ENCODE measurements at places on chromosomes 11 and 22.

- DNase-seq: no peak
Measured at GRCh38 chr22:38397189-38398085, 57.6 kb downstream of the KCNJ4 start.

- no peak for DNase-seq
Measured at GRCh38 chr11:61954106-61954850, 4.1 kb downstream of the BEST1 start.

DNA sequence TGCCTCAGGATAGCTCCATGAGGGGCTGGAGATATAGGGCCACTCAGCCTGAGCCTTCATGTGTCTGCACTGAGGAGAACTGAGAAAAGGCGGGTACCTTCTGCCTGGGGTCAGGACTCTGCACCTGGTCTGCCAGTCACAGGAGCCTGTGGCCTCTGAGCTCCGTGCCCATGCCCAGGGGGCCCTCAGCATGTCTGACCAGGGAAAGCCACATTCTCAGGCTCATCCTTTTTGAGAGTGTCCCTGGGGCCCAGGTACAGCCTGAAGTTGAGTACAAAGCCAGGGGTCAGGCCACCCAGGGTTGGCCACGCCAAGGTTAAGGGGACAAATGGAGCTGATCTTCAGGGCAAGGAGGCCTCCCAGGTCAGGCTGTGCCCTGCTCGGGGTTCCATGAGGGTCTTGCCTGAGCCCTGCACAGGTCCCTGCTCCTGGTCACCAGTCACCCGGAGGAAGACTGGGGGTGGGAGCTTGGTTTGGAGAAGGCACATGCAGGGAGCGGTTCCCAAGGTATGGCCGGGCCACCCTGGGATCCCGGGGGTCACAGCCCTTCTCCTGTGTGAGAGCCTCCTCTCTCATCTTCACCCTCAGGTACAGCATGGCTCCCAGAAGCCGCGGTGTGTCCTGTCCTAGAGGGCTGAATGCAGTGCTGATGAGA lies 6.0 kb downstream of the DENND6B start:
- DNase-seq: no peak

- DNase-seq: no peak
Measured at GRCh38 chr11:75589933-75590332, 27.9 kb downstream of the SERPINH1 start.

GRCh38 chr11:100734743-100735527 lies 47.8 kb downstream of the ARHGAP42 start:
- DNase-seq: no peak

- no peak for DNase-seq
Measured at GRCh38 chr11:64765851-64766665, 6.3 kb upstream of the PYGM start.

- DNase-seq: no peak
Measured at GRCh38 chr22:46058091-46058420, 81.1 kb upstream of the WNT7B start.

GRCh38 chr11:91209751-91210150 lies 986.9 kb upstream of the CHORDC1 start:
- DNase-seq: peak; percentile 28

DNA sequence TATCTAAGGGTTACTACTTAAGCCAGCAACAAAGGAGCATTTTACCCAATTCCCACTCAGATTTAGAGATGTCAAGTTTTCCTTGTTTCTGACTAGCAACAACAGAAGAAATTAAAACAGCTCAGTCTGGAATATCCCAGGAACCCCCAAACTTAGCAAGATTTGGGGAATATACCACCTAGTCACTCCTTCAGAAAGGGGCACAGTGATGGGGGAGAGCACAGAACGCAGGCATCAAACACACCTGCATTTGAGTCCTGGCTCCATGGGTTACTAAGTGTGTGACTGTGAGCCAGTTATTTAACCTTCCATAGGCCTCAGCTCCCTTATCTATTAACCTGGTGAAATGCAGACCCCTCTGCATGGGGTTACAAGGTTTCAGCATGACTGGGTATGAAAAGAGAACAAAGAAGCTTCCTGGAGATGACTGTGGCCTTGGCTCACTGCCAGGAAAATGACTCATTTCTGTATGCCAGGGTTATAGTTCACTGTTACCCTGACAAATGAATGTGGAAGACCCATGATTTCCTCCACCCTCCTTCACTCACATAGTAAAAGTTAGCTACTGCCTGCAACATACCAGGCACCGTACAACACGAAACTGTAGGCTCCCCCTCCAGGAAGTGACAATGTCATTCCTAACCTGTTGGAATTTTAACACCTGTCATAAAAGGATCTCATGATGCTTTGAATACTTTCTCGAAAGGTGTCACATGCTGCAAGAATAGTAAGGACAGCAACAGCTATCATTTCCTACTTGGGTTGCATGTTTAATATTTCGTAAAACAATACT lies 79.6 kb downstream of the ME3 start:
- peak; percentile 91 for DNase-seq

- DNase-seq: no peak
Measured at GRCh38 chr11:6206456-6207180, 1.3 kb downstream of the C11orf42 start.

DNA sequence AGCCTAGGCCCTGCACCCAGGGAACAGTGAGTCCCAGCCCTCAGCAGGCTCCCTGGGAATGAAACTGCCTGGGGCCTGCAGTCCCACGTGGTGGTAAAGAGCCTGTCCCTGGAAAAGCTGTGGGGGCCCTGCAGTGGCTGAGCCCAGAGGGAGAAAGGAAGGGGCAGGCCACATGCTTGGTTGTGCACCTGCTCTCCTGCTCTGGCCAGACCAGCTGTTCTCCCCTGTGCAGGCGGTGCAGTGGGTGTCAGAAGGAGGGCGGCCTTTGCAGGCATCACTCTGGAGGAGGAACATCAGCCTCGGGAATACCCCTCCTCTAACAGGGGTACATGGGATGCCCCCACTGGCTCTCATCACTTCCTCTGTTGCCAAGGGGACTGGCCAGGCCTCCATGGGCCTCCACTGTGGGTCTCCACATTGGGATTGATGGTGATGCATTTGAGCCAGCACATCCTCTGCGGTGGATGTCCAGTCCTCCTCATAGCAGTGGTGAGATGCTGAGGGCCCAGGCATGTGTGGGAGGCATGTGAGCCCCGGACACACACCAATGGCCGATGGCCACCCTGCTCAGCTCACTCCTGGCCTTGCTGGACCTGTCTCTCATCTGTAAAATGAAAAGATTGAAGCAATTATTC lies 690.4 kb downstream of the BRD1 start:
- DNase-seq: no peak

- DNase-seq: no peak
Measured at GRCh38 chr11:28274216-28274615, 166.0 kb downstream of the METTL15 start.

- no peak for DNase-seq
Measured at GRCh38 chr11:680970-681369, 14.1 kb downstream of the DEAF1 start.

- no peak for DNase-seq
Measured at GRCh38 chr11:111870522-111870885, 877 bp downstream of the ALG9 start.

GRCh38 chr11:96373826-96374225 lies 15.9 kb downstream of the CCDC82 start:
- DNase-seq: no peak

DNA sequence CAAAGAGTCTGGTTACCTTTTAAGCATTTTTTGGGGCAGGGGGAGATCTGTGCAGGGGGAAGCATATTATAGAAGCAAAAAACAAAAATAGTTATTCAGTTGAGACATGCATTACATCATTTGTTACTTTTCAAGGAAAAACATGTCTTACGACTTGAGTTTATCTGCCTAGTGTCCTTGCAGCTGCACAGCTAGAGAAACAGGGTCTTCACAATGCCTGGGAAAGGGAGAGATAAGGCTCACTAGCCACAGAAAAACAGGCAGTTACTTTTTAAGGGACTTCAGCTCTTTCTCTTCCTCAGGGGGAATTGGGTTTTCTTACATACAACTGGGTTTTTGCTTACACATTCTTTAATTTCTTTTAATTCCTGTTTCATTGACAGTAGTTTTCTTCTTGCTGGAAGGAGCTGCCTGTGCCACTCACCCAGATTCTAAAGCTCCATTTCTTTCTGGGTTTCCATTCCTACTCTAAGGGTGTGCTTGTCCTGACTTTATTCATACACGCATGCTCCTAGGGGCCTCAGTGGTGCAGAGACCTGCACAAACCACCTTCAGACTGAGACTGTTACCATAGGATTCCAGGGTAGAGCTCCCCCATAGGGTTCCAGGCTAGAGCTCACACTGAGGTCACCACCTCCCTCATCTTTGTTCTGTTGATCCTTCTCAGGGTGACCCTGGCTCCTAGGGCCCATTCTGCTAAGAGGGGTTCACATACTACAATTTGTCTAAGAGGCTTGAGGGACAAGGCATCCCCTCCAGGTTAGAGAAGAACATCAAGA lies 14.7 kb upstream of the UBQLNL start:
- no peak for DNase-seq

DNA sequence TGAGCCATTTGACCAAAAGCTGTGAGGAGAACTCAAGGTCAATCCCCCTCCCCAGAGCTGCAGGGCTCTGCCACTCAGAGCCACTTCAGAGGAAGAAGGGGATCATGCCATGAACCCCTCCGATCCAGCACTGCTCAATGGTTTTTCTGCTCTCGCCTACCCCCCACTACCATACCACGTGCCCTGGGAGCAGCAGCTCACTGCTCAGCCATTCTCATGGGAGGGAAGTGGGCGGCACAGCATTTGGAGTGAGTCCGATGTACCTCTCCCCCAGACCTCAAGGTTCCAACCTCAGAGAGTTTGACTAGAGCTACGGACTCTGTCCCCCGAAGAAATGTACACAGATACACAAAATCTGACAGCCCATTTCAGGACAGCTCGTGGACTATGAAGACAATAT lies 34.5 kb downstream of the AP1B1 start:
- DNase-seq: no peak

- DNase-seq: no peak
Measured at GRCh38 chr11:130161441-130162145, 2.0 kb downstream of the ST14 start.

- DNase-seq: peak; percentile 66
Measured at GRCh38 chr11:72483412-72484186, 49.3 kb upstream of the CLPB start.

DNA sequence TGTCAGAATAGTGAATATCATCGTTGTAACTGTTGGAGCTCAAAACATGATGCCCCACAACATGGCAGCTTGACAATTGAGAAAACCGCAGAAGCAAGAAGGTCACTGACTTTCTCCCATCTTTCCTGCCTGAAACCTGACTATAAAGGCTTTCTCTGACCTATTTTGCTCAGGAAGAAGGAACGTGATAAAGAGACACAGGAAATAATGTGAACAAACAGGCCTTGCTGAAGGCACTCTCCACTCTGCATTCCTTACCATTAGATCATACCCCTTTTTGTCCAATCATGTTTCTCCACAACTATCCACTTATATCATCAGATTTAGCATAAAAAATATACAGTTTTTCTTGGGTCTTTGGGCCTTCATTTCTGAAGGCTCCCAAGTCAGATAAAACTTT lies 916.8 kb downstream of the METTL15 start:
- peak; percentile 84 for DNase-seq

GRCh38 chr11:100759856-100760255 lies 72.8 kb downstream of the ARHGAP42 start:
- no peak for DNase-seq

DNA sequence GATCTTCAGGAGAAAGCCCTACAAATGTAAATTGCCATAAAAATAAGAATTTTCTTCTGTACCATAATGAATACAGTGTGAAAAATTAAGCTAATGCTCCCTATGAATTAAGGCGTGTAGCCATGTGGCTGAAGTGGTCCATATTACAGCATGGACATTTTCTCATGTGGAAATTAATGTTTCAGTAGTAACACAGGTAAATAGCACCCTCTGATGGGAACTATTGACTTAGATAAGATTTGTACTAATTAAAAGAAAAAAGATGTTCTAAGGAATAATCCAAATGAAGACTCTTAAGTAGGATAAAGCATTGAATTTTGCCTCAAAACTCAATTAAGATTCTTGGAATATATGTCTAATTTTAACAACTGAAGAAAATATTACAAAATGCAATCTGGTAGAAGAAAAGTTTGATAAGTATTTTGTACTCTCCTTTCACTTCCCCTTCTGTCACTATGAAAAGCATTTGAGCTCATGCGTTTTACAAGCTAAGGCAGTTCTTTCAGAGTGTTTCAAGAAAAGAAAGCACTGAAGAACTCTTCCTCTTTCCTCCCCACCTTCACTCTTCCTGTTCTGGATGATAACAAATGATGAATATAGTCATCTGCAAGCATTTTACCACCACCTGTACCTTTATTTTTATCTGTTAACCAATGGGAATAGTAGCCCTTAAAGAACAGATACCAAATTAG lies 9.9 kb upstream of the OR8D2 start:
- DNase-seq: no peak

- DNase-seq: no peak
Measured at GRCh38 chr11:31337806-31338205, 31.7 kb downstream of the DCDC1 start.

DNA sequence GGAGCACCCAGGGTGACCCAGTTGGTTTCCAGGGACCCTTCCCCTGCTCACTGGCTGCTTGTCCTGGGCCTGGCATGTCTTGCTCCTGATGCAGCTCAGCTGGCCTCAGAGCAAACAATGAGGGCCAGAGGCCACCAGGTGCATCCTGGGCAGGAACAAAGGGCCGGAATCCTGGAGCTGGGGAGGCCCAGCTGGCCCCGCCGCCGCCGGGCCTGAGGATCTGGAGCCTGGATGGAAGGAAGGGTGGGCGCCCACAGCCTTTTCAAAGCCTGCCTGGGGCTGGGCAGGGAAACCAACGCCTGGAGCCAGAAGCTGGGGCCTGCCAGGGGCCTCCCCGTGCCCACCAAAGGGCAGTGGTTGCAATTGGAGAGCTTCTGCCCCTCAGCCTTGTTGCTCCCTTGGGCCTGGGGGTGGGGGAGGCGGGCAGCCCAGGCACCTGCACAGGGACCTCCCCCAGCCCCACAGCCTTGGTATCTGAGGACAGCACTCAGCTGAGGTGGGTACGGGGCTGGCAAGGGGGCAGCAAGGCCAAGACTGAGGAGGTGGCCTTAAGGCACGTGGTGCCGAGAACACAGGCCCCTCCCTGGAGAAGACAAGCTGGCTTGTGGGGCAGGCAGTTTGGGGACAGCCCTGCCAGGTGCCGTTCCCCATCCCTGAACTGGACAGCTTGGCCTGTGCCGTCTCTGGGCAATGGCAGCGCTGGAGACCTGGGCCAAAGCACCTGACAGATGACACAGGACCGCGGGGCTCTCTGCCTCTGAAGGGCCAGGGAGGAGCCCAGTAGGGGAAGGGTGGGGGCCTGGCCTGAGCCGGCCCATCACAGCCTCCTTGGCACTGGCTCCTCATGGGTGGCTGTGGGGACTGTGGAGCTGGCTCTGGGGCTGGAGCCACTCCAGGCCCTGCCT lies 7.1 kb upstream of the ADORA2A start:
- DNase-seq: no peak

GRCh38 chr22:26226538-26227297 lies 57.5 kb downstream of the SEZ6L start:
- DNase-seq: no peak

Data from NCI-H226 (cell line).